ENCODE measurements at places on chromosomes 12 and 14. TPM values are rescaled to one million over a fixed set of nuclear protein-coding genes. Genes with fewer than 3 reads are reported as not detected.

DNA sequence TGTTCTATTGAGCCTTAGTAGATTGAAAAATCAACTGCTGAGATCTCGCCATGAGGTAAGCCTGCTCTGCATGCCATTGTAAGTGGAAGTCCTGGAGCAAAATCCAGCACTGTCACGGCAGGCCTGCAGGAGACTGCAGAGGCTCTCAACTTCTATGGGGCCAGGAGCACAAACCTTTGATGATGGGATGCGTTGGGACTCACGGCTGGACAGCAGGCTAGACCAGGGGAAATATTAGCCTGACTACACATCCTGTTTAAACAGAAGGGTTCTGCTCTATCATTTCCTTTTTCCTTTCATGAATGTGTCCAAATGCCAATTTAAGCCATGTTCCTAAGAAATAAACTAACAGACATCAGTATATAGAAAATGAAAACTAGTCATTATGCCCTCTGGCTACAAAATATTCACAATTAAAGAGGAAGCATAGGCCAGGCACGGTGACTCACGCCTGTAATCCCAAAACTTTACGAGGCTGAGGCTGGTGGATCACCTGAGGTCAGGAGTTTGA, 33.9 kb upstream of the RASSF8 start:
- DNase-seq, result no peak

DNA sequence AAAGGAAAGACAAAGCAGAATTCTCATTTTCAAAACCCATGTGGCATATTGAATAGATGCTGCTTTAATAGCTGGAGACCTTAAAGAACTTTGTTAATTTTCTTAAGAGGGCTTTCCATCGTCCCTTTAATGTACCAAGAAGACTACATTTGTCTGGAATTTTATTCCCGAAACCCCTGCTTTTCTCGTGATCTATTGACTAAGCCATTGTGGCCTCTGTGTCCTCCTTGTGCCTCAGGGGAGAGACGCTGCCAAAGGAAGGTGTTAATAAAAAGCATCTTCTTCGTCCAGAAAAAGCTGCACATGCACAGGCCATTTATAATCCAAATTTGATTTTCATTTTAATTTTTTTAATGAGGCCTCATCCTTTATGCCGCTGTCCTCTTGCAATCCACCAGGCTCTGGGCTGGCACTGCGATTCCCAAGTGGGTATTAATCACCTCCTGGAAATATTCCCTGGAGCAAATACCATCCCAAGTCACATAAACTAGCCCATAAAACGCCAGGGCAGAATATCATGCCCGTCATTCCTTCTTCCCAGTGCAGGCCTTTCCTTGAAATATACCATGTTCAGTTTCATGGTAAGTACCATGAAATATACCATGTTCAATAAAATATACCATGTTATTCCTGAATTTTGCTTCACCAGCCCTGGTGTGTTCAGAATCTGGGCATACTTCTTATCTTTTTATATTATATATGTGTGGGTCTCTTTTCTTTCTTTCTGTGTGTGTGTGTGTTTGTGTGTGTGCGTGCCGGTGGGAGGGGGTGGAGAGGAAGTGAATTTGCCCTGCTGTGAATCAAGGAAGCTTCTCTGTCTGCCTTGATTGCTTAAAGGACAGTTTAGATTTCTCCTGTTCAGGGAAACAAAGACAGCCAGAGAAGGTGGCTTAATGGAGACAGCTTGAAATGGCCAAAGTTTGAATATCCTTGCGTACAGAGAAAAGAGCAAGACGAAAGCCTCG, 147.6 kb downstream of the PHETA1 start:
- no peak for DNase-seq

RASSF9 gene
- total RNA-seq, result 4.0 TPM

ACOT6 gene
- total RNA-seq, result not detected

SIX6 gene
- total RNA-seq, result not detected

All from progenitor cell of endocrine pancreas (in vitro differentiated cells).